ENCODE measurements at places on chromosomes 6 and 20. TPM values are rescaled to one million over a fixed set of nuclear protein-coding genes. Genes with fewer than 3 reads are reported as not detected.

DNA sequence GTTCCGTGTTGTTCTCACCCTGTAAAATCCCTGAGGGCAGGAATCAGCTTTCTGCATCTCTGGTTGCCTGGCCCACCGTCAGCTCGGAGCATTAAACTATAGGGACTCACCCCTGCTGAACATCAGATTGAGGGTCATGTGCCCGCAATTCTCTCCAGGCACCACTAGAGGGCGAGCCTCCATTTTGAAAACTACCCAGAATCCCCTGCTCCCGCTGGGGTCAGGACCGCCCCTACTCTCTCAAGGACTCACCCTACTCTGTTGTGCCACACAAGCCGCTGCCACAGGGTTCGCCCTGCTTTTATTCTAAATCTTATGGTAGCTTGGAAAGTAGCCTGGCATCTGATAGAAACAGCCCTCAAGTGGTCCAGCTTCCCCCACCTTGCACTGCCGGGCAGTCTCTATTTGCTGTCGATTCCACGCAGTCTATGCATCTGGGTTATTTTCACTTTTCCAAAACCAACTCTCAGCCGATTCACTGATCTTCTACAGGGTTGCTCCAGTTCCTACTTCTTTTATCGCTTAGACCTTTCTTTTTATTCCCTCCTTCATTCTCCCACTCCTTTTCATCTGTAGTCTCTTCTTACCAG is 244.1 kb upstream of the QKI start:
- DNase-seq, result no peak
- no peak overlapping the region for H3K4me3 ChIP-seq
- no peaks in the 10 kb centered on the region for H3K36me3 ChIP-seq
- no peak overlapping the region for H3K27ac ChIP-seq
- no peaks in the 10 kb centered on the region for H3K4me1 ChIP-seq
- H3K27me3 ChIP-seq, result no peaks in the 10 kb centered on the region

TNXB gene
- total RNA-seq, result 493 TPM

GRCh38 chr20:51584116-51584515 is 41.6 kb upstream of the NFATC2 start:
- H3K27ac ChIP-seq, result no peak overlapping the region
- no peaks in the 10 kb centered on the region for H3K36me3 ChIP-seq
- no peaks in the 10 kb centered on the region for H3K27me3 ChIP-seq
- no peak for DNase-seq
- no peak overlapping the region for H3K4me3 ChIP-seq
- H3K4me1 ChIP-seq, result no peaks in the 10 kb centered on the region

RIMS1 gene
- not detected for total RNA-seq

- DNase-seq, result no peak
- H3K4me1 ChIP-seq, result no peaks in the 10 kb centered on the region
- H3K27ac ChIP-seq, result no peak overlapping the region
- peaks cover 77% of the 10 kb centered on the region for H3K36me3 ChIP-seq
- no peaks in the 10 kb centered on the region for H3K27me3 ChIP-seq
These were observed 16.1 kb downstream of the TXNDC5 start for GRCh38 chr6:7894262-7895124.
